Testis (tissue), 5 donors: ENCODE measurements at places on chromosomes 1 and 21. TPM values are rescaled to one million over a fixed set of nuclear protein-coding genes. Genes with fewer than 3 reads are reported as not detected.

DNA sequence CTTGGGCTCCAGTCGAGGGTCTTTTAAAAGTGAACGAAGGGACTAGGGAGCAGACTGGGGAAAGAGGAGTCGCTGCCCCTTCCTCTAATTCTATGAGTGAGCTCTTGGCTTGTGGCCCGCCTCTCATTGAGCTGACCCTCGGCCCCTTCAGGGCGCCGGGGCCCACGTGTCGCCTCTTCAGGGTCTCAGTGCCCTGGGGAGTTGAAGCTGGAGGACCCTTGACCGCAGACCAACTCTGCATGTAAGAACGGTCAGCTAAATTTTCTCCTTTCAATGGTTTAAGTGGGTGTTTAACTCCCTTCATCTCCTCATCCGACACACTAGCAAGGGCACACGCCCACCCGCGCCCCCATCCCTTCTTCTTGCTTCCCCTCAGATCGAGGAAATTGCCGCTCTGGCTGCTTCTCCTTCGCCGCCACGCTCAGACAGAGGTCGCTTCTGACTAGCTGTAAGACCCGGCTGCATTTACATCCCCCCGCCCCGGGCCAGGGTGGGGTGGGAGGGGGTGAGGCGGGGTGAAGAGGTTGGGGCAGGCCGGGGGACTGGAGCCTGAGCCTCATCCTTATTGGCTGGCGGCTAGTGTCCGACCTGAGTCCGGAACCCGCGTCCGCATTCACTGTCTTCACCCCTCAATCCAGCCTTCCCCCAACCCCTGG lies 10.9 kb downstream of the NR5A2 start:
- H3K27me3 ChIP-seq = no peaks in the 10 kb centered on the region
- peak overlapping the region; percentile 37 for H3K4me3 ChIP-seq
- no peak for DNase-seq
- no peak overlapping the region for H3K27ac ChIP-seq

DNA sequence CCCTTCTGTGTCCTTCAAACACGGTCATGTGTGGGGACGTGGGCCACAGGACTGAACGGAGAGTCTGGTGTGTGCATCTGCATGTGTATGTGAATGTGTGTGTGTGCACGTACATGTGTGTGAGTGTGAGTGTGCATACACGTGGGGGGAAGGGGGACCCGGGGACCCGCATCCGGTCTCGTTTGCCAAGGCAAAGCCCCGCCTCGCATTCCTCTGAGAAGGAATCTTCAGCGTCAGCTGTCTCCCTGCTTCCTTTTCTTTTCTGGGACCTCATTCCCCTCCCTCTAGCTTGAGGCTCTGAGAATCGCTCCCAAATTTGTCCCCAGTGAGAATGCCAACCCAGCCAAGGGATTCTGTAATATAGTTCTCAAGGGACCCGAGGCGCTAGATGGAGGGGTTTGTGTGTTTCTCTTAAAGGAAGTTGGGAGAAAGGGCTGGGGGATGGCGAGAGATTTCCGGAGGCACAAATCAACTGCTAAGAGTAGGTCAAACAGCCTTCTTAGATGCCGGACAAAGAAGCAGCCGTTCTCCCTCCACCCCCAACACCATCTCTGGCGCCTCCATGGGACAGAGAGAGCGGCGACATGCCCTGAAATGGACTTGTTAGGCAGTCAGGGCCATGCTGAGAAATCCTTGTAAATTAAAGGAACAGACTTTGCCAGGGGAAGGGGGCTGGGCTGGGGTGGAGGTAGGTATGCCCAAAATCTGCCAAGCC lies 6.6 kb downstream of the IFFO2 start:
- peak overlapping the region; percentile 81 for H3K27ac ChIP-seq
- H3K4me1 ChIP-seq = peaks cover 23% of the 10 kb centered on the region
- no peaks in the 10 kb centered on the region for H3K36me3 ChIP-seq
- DNase-seq = peak; percentile 30
- H3K4me3 ChIP-seq = no peak overlapping the region

- no peak overlapping the region for H3K27ac ChIP-seq
- no peak for DNase-seq
- no peaks in the 10 kb centered on the region for H3K36me3 ChIP-seq
- H3K4me3 ChIP-seq = no peak overlapping the region
- no peaks in the 10 kb centered on the region for H3K4me1 ChIP-seq
- no peaks in the 10 kb centered on the region for H3K27me3 ChIP-seq
Observed at GRCh38 chr1:184285401-184286087, 101.3 kb upstream of the C1orf21 start.

DNA sequence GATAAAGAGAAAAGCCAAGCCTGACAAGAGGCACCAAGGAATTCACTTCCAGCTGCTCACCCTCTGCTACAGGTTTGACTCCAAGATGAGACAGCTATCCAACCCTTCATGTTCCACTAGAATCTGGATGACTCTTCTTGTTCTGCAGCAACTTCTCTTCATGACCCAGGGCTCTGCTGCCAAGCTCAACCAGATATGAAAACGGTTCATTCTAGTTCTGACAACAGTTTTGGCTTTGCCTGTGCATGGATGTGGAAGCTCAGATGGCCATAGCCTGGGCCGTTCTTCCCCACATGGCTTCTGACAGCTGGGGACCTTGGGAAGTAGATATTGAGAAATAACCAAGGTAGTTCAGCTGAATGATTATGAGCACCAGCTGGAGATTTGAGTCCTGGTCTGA lies 13.7 kb downstream of the PI4KB start:
- DNase-seq = no peak
- no peaks in the 10 kb centered on the region for H3K27me3 ChIP-seq
- H3K4me3 ChIP-seq = no peak overlapping the region
- peak overlapping the region; percentile 52 for H3K27ac ChIP-seq

DNA sequence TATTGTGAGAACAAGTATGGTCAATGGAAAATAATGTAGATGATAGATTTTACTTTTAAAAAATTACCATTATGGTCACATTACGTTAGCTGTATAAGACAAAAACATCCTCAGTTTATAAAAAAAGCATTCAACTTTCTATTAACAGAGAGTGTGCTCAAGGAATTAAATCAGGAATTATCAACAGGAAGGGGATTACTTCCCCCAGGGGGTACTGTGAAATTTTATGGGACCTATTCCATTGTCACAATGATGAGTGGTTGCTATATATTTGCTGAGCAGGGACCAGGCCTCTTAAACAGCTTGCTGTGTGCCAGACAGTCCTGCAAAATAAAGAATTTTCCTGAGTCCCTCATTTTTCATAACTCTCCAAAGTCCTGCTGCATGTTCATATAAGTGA lies 21.2 kb downstream of the JAM2 start:
- no peak overlapping the region for H3K27ac ChIP-seq
- no peaks in the 10 kb centered on the region for H3K27me3 ChIP-seq
- no peak overlapping the region for H3K4me3 ChIP-seq
- no peak for DNase-seq

DNA sequence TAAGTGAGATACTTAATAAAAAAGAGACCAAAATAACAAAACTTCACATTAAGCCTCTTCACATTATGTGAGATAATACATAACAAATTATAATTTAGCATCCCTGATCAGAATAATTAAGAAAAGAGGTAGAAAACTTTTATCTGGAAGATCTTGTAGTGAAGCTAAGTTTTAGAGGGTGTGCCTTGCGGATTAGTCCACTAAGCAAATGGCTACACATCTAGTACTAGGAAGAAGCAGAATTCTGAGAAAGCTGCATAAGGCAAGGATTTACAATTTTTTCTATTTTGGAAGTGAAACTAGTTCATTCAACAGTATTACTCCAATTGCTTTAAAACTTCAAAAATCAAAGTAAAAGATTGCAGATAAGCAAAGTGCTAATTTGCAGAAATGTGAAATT lies 3.5 kb downstream of the YOD1 start:
- no peaks in the 10 kb centered on the region for H3K36me3 ChIP-seq
- H3K27ac ChIP-seq = no peak overlapping the region

DNA sequence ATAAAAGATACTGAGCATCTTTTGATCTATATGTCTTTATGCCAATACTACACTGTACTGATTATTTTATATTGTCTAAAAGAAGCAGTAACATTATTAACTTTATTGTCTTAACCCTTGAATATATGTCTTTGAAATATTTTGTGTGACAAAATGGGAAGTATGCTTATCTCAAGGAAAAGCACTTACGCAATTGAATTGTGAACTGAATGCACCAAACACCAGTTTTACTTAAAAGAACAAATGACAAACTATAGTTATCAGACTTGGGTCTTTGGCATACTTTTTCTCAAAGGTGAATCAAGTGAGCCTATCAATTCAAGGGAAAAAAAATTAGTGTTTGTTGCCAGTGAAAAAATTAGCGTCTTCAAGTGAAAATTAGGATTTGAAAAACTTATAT lies 9.2 kb upstream of the SLC6A9 start:
- DNase-seq = no peak
- peaks cover 11% of the 10 kb centered on the region for H3K4me1 ChIP-seq
- H3K4me3 ChIP-seq = no peak overlapping the region
- no peaks in the 10 kb centered on the region for H3K36me3 ChIP-seq
- no peak overlapping the region for H3K27ac ChIP-seq

Gene TMCO4
- total RNA-seq = 14.9 TPM

Gene ZNF436
- total RNA-seq = 26.7 TPM

DNA sequence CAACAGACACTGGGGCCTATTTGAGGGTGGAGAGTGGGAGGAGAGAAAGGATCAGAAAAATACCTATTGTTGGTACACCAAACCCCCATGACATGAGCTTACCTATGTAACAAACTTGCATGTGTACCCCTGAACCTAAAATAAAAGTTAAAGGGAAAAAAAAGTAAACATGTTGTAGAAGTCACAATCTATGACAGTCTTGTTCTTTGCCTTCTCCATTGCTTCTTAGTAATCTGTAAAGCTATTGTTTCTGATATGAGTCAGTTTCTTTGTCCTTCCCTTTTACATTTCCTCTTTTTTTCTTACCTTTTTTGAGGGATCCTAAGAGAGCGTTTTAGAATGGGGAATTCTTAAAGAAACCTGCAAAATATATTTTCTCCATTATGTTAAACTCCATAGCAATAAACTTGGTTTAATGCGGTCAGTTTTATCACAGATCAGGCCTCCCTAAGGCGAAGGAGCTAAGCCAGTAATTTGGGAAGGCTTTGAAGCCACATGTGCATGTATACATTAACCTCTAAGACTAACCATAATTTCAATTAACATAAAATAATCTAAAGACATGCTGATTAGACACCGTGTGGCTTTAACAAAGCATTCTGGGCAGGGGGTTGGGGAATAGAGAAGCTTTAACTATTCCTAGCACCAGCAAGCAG lies 77.8 kb upstream of the C1orf105 start:
- H3K27me3 ChIP-seq = no peaks in the 10 kb centered on the region
- H3K4me1 ChIP-seq = peaks cover 12% of the 10 kb centered on the region
- no peaks in the 10 kb centered on the region for H3K36me3 ChIP-seq
- H3K4me3 ChIP-seq = no peak overlapping the region
- peak overlapping the region; percentile 20 for H3K27ac ChIP-seq

- no peak overlapping the region for H3K27ac ChIP-seq
Observed at GRCh38 chr21:46509741-46510502, 51.2 kb downstream of the DIP2A start.

DNA sequence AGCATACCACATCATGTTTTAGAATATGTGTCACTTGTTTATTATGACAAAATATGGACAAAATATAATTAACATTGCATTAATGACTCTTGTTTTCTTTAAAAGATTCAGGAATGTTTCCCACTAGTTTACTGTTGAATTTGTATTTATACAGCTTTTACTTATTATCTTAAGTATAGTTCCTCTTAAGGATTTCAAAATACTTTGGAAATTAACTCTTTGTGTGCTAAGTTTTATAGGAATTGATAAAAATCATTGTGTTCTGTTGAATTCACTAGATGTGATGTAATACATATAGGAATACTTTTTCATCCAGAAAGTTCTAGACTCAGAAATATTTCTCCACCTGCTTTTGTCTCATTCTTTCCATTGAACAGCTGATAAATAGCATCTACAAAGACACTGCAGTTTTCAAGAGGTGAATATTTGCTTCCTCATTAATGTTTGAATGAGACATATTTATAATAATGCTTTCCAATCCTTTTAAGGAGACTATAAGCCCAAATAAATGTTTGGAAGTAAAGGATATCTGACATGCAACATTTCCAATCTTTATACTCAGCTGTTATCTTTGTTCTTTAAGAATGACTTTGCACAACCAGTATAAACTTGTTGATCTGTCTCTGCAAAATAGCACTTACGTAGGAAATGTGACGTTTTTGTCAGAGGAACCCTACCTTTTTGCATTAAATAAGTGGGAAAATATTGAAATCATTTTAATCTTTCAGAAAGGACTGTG lies 38.4 kb upstream of the SAMSN1 start:
- H3K36me3 ChIP-seq = no peaks in the 10 kb centered on the region
- no peak overlapping the region for H3K4me3 ChIP-seq
- H3K4me1 ChIP-seq = no peaks in the 10 kb centered on the region
- no peaks in the 10 kb centered on the region for H3K27me3 ChIP-seq
- no peak overlapping the region for H3K27ac ChIP-seq

Gene OLFML3
- total RNA-seq = 8.5 TPM

DNA sequence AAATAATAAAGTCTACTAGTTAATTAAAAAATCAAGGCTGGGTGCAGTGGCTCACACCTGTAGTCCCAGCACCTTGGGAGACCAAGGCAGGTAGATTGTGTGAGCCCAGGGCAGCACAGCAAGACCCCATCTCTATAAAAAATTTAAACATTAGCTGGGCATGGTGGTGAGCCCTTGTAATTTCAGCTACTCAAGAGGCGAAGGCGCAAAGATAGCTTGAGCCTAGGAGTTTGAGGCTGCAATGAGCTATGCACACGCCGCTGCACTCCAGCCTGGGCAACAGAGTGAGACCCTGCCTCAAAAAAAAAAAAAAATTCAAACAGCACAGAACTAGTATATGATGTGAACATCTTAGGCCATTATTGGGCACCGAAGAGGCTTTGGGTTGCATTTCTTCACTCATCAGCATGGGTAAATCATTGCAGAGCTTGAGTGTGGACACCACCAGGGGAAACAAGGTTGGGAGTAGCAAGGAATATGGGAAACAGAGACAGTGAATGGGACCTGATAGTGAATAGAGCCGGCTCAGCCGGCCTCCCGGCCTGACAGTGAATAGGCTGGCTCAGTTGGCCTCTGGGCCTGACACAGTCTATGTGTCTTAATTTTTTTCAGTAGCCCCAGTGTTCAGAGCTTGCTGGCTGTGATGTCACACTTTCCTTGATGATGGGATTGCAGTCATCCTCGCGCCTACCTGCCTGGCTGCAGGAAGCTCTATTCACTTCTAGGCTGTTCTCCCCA lies 89.1 kb upstream of the ERRFI1 start:
- no peak overlapping the region for H3K27ac ChIP-seq
- no peaks in the 10 kb centered on the region for H3K27me3 ChIP-seq
- no peaks in the 10 kb centered on the region for H3K36me3 ChIP-seq

Gene HES3
- total RNA-seq = not detected

DNA sequence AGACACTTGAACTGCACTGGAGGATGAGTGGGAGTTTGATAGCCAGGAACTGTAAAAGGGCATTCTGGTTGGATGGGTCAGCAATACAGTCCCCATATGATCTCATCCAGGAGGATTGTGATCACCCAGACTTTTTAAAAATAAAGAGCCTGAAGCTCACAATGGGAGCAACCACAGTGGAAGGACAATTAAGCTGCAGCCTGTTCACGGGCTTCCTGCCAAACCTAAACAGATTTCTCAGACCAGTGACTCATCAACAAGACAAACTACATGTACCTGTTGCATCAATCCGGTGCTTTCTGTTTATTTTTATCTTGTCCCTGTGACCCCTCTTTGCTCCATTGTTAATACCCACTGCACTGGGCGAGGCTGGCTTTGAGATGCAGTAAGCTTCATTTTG lies 52.3 kb downstream of the PAPPA2 start:
- H3K27ac ChIP-seq = no peak overlapping the region
- H3K4me1 ChIP-seq = no peaks in the 10 kb centered on the region
- no peak overlapping the region for H3K4me3 ChIP-seq
- no peak for DNase-seq
- H3K27me3 ChIP-seq = no peaks in the 10 kb centered on the region

Gene AMIGO1
- 5.1 TPM for total RNA-seq

GRCh38 chr1:66641891-66642473 lies 108.0 kb downstream of the SGIP1 start:
- H3K27ac ChIP-seq = no peak overlapping the region
- no peaks in the 10 kb centered on the region for H3K27me3 ChIP-seq
